T-cell (primary cell): ENCODE measurements at places on chromosomes 11 and 22.

DNA sequence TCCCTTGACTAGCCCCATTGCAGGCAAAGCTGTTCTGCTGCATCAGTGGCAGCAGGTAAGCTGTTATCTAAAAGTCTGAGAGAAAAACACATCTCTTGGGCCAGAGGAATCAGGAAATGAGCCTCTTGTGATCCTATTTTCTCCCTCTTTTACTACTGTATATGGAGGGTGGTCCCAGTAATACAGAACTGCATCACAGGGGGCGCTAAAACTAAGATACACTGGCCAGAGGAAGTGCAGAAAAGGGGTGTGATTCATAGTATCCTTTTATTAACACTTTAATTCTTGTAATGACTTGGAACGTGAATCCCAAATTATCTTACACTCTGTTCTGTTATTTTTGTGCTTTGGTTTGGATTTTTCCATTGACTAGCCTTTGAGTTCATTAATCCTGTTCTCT, 8.8 kb upstream of the MED17 start:
- no peak for DNase-seq

GRCh38 chr11:109374032-109374431, 48.0 kb upstream of the C11orf87 start:
- no peak for DNase-seq

DNA sequence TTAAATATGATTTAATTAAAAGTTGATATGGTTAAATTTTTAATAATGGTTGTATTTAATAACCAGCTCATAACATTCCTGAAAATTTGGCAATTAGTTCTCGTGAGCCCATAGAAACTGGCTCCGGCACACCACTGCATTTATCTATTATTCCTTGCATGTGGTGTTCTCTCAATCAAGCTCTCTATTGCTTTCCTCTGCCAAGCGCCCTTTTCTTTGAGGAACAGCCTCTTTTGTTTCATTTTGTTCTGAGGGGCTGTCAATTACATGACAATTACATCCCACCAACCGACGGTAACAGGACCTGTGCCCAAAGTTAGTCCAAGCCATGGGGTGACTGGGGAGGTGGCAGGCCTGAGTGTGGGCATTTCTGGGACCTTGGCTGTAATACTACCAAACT, 8.1 kb downstream of the C11orf91 start:
- no peak for DNase-seq

DNA sequence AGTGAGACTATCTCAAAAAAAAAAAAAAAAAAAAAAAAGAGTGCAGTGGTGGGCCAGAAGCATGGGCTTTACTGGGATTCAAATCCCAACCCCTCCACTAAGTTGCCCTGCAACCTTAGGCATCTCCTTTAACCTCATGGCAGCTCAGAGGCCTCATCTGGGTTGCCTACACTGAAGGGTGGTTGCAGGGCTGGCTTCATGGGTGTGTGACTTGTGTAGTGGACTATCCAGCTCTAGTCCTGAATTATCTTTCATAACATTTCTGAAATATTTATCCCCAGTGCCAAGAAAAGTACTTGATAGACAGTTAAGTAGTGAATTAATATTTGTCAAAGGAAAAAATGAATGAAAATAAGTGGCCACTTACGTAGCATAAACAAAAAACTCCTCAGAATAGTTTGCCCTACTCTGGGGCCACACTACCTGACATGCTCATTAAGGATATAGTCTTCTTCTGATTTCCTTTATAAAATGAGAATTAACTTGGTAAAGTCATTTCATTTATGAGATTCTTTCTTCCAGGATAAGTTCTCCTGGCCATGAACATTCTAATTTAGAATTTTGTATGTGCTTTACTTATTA, 116.0 kb upstream of the SYT13 start:
- DNase-seq, result no peak

DNA sequence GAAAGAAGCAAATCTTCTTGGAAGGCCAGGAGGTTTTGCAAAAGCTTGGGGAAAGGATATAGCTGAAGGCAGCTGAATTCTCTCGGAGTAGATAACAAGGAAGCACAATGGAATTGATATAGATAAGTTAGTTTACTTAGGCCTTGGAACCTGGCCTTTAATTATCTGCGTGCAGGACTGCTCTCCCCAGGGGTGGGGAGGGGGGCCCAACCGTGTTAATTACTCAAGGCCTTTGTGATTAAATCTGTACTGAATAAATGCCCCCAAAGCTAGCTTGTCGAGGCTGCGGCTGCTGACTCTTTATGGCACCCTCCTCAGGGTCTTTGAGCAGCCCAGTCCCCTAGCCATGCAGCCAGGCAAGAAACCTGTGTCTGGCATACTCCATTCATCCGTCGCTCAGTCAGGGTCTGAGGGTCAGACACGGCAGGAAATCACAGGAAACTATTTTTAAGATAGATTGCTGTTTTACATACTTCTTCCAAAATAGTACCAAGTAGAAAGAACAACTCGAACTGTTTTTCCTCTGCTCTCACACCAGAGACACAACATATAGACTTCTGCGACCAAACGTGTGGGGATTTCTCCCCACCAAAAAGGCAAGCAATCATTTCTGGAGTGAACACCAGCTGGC, 36.5 kb downstream of the MS4A2 start:
- no peak for DNase-seq

GRCh38 chr11:46564459-46564858, 29.4 kb downstream of the AMBRA1 start:
- DNase-seq, result no peak
